ENCODE measurements at places on chromosomes 7 and 10. TPM values are rescaled to one million over a fixed set of nuclear protein-coding genes. Genes with fewer than 3 reads are reported as not detected.

- peak; percentile 13 for DNase-seq
Measured at GRCh38 chr10:81108516-81109199, 571.0 kb downstream of the SH2D4B start.

- peak; percentile 63 for DNase-seq
Measured at GRCh38 chr7:7201578-7202374, 19.4 kb downstream of the C1GALT1 start.

GRCh38 chr10:86644152-86644793 lies 10.1 kb upstream of the OPN4 start:
- no peak for DNase-seq

- no peak for DNase-seq
Measured at GRCh38 chr7:112097524-112097923, 108.7 kb downstream of the DOCK4 start.

- no peak for DNase-seq
Measured at GRCh38 chr10:91345716-91346115, 64.4 kb upstream of the HECTD2 start.

- no peak for DNase-seq
Measured at GRCh38 chr10:122990278-122990677, 10.1 kb downstream of the PSTK start.

DNA sequence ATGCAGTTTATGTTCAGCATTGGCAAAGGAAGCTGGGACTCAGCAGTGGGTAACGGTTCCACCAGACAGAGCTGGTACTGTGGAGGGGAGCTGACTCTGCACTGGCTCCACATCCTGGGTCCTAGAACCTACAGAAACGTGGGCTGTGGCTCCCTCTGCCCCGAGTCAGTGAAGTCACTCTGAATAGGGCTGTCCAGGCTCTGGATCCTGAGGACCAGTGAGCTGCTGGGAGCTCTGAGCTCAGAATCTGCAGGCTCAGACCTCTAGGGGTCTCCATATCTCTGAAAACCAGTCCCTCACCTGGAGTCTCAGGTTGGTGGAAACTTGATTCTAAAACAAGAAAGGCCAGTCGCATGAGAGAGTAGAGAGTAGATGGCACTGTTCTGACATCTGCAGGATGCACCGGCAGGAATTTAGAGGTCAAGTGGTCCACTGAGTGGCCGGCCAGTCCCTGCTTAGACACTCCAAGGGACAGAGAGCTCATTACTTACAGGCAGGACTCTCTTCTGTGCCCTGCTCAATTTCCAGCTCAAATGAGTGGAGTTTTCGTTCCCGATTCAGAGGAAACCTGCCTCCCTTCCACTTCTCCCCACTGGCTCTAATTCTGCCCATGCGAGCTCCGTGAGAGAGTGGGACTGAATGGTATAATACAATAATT lies 18.6 kb downstream of the NPFFR1 start:
- DNase-seq = no peak

GRCh38 chr7:92750946-92751345 lies 85.4 kb downstream of the CDK6 start:
- DNase-seq = no peak

TFEC gene
- 3.0 TPM for total RNA-seq

SUN3 gene
- not detected for total RNA-seq

DNA sequence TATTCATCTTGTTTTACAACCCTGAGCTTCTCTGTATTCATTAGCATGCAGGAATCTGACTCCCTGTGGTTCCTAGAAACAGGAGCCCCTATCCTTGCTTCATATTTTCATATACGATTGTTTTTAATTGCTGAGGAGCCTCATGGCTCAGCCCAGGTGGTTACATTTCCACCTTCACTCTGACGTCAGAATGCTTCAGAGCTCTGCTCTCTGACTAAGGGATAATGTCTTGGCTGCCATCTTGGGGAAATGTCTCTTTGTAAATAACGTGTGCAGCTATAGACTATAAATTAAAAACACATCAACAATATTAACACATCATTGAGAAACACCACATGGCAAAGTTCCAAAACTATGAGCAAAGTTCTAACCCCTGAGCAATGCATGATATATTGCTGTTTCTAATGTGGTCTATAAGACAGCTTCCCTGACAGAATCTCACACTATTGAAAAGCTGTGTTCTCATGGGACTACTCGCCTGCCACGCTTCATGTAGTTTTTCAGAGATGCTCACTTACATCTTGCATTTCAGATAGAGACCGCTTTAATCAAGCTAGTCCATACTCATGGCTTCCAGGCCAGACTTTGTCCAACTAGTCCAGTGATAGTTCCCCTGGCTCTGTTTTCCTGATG lies 227.0 kb downstream of the SORCS3 start:
- DNase-seq = no peak

GRCh38 chr10:119651514-119652360 lies 557 bp downstream of the BAG3 start:
- DNase-seq = peak; percentile 26

GRCh38 chr10:98382691-98383101 lies 32.3 kb downstream of the PYROXD2 start:
- no peak for DNase-seq

DNA sequence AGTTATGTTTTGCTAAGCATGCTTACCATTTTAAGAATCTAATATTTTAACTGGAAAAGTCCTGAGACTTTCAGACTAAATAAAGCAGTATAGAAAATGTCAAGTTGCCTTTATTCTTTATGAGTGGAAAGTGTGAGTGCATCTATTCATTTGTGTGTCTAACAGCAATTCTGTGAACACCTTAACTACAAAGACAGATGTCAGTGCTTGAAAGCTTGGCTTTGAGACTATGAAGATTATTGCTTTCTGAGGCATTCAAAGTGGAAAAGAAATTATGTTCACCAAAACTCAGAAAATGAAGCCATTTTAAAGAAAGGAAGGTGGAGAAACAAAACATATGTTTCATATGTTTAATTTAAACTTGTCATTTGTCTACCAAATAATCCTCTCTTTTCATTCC lies 294.5 kb upstream of the SEMA3C start:
- no peak for DNase-seq

DNA sequence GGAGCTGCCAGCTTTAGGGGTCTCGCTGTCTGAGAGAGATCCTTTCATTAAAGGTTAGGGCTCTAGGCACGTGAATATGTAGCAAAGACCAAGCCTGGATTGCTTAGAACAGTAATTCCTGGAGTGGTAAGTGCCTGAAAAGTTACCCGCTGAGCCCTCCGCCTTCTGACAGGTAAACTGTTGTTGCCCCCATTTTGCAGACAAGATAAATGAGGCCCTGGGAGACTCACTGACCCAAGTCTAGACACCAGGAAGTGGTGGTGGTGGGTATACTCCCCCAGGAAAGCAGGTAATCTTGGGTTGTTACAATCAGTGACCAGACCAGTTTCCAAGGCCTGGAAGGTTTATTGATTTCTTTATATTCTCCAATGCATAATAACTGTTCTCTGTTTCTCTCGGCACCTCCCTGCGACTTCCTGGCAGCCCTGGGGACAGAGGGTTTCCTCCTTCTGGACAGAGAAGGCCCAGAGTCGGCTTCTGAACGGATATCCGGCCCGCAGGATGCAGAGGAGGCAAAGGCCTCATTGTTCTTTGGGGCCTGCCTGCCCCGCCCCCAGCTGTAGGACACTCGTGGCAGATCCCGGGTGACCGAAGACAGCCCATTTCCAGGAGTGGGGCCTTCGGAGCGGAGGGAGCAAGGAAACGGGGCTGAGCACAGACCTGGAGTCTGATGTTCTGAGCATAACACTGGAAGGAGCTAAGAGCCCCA lies 1.3 kb upstream of the GRK5 start:
- peak; percentile 77 for DNase-seq

GRCh38 chr10:103724771-103725170 lies 130.6 kb downstream of the SH3PXD2A start:
- DNase-seq = no peak

DNA sequence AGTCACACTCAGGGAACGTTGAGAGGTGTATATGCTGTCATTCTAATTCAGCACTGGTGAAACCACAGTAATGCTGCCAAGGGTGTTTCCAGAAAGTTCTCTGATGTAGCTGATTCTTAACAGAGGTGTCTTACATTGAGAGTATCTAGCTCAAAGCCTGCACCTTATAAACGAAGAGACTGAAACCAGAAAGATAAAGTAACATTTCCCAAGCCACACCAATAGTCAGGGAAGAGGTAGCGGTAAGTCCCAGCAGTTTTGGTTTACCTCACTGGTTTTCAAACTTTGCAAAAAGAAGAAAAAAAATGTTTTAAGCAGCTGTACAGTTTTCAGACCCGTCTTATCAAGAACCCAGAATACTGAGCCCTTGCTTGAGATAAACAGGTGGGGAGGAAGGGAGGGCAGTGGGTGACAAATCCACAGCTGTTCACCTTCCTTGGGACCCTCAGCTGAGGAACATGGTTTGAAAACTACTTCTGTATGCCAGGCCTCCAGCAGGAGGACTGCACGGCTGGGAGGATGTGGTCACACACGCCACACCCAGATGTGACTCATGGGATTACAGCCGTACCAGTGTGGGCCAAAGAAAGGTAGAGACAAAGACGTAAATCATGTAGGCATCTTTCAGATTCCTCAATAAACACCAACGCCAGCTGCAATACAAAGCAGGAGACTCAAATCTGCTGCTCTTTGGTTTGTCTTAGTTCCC lies 63.9 kb upstream of the GSDME start:
- DNase-seq = peak; percentile 84

DNA sequence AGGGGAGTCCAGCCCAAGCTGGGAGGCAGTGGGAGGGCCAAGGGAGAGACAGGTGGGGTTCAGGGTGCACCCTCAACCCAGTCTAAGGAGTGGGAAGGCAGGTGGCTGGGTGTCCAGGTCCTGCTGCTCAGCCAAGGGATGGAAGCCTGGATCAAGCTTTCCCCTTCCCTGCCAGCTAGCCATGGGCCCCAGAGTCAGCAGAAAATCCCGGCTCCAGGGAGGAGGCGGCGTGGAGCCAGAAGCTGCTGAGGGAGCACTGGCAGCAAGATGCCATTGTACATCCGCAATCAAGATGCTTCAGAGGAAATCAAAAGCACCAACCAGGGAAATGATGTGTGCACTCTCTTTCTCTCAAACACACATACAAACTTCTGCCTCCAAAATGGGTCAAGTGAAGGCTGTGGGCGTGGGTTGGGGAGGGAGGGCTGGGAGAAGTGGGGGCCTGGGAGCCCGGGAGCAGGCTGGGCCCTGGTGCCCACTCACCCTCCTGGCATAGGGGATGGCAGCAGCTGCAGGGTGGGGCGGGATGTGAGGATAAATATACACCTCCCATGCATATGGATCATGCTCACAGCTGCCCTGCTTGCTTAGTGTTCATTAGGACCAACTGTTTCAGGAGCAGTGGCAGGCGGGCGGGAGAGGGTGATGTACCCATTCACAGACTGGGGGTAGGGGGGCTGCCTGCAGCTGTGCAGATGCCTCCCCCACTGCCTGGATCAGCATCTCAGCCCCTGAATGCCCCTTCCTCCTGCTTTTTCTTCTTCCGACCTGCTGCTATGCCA lies 24.2 kb downstream of the TRIM8 start:
- DNase-seq = no peak

CCDC71L gene
- total RNA-seq = 27.5 TPM

TMUB1 gene
- total RNA-seq = 105 TPM
